IPS DF 19.7 (cell line): ENCODE measurements at places on chromosomes 5 and 9.

- DNase-seq: no peak
Measured at GRCh38 chr9:6632516-6633183, 12.9 kb downstream of the GLDC start.

DNA sequence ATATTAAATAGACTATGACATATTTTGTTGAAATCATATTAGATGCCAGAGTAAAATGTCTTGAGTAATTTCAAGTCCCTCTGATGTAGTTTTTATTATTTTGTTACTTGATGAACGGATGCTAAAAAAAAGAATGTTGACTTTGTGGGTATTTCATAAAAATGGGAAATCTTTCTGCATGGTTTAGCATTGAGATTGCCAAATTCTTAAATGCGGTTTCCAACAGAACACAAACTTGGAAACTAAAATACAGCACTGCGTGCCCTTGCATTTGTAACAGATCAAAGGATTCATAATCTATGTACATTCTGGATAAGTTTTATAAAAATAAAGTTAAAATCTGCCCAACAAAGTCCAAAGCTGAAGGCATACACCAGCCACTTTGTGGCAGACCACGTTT is 425.5 kb upstream of the DAB2 start:
- no peak for DNase-seq

DNA sequence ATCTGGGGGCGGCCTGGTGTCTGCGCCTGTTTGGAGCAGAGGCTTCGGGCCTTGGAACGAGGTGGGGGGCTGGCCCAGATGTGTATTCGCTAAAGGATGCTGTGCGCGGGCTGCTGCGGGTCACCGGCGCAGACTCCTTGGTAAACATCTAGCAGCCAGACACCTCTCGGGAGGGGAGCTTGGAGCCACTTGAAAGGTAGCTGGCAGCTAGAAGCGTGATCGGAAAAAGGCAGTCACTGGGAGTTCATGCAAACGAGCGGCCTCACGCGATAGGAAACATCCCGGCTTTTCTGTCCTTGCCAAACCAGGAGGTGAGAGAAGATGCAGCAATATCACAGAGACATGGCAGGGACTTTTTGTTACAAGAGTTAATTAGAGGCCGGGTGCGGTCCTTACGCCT is 8.1 kb downstream of the LAMC3 start:
- DNase-seq: no peak

DNA sequence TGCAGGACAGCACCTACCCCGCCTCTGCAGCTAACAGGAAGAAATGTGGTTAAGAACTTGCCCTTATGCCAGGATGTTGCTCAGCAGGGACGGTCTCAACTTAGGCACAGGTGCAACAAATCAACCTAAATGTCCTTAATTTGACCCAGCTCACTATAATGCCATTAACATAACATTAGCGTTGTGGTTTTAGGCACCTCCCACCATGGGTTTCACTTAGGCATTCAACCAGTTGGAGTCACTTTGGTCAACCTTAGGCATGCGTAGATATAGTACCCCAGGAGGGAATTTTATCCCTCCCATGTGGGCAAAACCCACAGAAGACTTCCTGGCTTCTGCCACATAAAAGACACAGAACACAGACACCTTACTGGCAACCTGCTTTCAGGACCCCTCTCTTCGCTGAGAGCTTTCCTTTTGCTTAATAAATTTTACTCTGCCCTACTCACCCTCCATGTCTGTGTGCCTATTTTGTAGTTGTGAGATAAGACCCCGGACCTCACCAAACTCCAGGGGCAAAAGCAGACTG is 8.7 kb upstream of the ERAP1 start:
- peak; percentile 40 for DNase-seq

DNA sequence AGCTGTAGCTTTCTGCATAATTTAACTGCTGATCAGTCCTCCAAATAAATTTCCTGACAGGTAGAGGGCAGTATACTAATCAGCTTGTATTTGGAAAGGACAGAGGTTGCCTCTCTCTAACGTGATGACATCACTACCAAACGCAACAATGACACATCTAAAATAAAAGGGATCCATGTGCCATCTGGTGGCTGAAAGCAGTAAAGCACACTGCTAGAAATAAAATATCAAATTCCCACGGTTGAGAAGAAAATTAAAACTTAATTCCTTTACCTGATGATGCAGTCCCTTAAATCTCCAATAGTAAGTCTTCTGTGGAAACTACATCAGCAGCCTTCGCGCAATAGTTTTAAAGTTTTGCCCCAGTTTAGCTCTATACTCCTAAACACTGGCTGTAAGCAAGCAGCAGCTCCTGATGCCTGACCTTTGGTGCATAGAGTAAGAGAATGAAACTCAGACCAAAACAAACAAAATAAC is 54.5 kb downstream of the DIAPH1 start:
- peak; percentile 93 for DNase-seq

- DNase-seq: peak; percentile 86
Measured at GRCh38 chr9:128412120-128412790, 8.4 kb upstream of the CERCAM start.

DNA sequence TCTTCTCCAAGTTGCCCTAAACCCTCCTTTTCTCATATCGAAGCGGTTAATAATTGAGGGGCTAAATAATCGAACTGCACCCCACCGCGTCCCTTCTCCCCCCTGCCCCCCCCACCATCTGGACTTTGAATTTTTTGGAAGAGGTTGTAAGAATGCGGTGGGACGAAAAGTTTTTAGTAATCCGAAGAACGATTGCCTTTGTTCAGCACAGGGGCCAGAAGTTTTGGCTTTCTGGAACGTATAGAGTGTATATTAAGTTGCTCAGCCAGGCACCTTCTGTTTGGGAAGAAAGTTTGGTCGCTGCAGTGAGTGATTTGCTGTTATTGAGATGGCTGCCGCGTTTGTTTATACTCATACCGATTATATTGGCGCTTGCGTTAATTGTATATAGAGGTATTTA is 518 bp downstream of the ERBIN start:
- no peak for DNase-seq

- no peak for DNase-seq
Measured at GRCh38 chr9:4297786-4298254, 2.0 kb downstream of the GLIS3 start.

GRCh38 chr5:83072966-83073365 is 4.2 kb downstream of the TMEM167A start:
- no peak for DNase-seq

- no peak for DNase-seq
Measured at GRCh38 chr9:19127871-19128500, 694 bp upstream of the PLIN2 start.

DNA sequence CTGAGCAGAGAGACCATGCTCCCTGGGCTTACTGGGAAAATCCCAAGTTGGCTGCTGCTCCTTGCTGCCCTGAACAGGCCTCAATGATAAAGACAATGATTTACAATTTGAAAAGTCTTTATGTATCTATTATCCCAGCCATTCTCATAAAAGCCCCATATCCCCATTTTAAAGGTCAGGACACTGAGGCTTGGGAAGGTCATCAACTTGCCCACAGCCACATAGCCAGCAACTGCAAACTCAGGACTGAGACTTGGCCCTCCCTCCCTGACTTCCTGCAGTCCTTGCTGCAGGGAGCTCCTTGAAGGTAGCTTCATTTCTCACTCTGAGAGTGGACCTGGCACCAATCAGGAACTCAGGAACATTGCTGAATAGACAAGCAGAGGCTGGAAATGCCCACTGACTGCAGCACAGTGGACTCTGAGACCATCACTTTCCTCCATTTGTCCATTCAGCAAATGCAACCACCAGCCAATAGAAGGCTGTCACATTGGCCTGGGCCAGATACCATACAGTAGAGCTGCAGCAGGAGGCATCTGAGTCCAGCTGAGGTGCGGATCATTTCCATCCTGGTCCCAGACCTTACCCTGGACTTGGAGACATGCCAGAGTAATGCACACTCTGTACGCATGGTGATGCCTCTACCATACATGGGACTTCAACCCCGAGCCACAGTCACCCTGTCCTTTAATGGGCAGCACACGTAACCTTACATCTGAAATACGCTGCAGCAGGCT is 18.3 kb downstream of the TNIP1 start:
- DNase-seq: no peak

- DNase-seq: no peak
Measured at GRCh38 chr5:27377626-27378025, 339.2 kb upstream of the CDH9 start.

- no peak for DNase-seq
Measured at GRCh38 chr5:177357146-177357458, 622 bp upstream of the RGS14 start.

DNA sequence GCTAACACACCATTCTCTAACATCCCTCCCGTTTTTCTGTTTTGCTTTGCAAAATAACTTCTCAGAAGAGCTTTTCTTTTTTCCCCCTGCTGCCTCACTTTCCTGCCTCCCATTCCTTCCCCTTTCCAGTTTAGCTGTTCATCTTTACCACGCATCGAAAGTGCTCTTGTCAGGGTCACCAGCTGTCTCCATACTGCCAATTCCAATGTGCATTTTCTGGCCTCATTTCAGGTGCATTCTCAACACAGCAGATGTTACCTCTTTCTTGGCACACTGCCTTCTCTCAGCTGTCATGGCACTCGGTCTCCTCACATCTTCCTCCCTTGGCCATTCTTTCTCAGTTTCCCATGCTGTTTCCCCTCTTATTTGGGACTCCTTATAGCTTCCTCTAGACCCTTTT is 9.5 kb downstream of the ARSK start:
- DNase-seq: no peak

GRCh38 chr9:22073349-22073748 is 64.2 kb upstream of the CDKN2B start:
- DNase-seq: no peak

DNA sequence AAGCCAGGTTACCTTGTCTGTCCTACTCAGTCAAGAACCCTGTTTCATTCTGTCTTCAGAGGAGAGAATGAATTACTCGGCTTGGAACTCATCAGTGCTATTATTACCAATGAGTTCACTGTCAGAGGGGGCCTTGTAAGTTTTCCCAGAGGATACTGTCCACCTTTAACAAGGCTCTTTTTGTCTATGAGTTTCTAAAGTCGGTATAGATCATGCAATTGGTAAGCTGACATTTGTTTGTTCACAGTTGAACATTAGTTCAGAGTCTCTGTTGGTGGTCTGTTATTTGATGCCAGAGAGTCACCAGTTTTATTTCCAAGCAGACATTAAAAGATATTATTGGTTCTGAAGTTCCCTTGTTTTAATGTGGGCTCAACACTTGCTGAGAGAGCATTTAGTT is 58.1 kb upstream of the DHFR start:
- DNase-seq: no peak

- DNase-seq: no peak
Measured at GRCh38 chr5:40932766-40933165, 23.5 kb downstream of the C7 start.

GRCh38 chr9:117705386-117705785 is 1.2 kb downstream of the TLR4 start:
- DNase-seq: no peak

- DNase-seq: no peak
Measured at GRCh38 chr9:125919565-125919964, 172.4 kb downstream of the PBX3 start.

- DNase-seq: no peak
Measured at GRCh38 chr9:135983208-135984071, 22.3 kb upstream of the UBAC1 start.

DNA sequence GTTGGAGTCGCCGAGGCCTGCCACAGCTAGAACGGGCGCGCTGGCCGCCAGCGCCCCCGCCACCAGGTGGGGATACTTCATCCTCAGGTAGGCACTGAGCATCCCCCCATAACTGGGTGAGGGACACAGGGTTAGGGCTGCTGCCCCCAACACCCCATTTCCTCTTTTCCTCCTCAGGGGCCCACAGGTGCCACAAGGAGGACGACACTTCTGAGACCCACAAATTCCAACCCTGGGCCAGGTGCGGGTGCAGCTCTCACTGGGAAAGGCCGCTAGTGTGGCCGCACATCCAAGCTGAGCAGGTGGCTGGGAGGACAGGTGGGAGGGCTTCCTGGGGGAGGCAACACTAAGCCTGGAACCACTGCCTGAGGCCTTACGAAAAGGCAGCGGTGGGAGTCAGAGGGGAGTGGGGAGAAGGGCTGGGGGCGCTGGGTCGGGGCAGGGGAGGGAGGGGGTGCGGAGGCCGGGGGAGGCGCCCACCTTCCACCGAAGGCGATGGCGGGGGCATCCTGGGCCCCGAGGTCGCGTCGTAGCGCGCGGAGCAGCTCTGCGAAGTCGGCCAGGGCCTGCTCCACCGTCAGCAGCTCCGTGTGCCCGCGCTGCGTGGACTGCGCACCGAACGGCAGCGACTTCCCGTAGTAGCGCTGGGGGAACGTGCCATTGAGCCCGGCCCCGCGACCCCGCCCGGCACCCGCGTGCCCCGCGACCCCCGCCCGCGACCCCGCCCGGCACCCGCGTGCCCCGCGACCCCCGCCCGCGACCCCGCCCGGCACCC is 961 bp downstream of the DPP7 start:
- no peak for DNase-seq

GRCh38 chr9:70250221-70250620 is 8.6 kb upstream of the SMC5 start:
- DNase-seq: no peak

DNA sequence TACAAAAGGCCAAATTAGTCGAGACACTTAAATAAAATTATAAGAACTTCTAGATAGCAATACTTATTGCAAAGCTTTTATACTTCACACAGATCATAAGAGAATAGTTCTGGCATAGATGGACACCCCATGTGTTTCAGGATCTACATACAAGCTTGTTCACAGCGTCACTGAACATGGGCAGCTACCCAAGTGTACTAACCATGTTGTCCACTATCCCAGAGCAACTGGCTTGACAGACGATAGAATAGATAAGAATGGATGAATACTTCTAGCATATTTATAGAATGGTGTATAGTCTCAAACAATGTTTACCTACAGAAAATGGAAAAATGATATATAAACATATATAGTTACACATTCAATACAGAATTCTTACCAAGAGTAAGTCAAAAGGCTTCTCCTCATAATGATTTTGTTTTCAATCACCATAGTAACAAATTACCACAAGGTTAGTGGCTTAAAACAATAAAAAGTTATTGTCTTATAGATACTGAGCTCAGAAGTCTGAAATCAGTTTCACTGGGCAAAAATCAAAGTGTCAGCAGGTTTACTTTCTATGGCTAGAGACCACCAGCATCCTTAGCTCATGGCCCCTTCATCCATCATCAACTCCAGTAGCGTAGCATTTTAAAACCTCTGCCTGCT is 446.7 kb downstream of the DMRTA1 start:
- no peak for DNase-seq

DNA sequence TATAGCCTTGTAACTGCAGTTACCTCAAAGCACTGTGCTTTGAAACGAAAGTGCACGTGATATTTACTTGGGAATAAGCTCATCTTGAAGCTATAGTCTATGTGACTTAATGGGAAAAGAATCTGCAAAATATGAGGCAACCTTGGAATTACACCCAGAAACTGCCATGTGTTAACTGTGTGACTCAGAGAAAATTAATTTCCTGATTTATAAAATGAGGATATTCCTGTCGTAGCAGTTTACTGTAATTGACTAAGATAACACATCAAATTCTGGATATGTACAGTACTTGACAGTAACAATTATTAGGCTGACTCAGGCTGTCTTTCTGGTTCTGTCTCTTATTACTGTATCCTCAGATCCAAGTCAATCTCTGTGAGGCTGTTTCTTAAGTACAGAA is 1079.9 kb upstream of the ACO1 start:
- no peak for DNase-seq
